ENCODE measurements at places on chromosomes 11 and 22.

DNA sequence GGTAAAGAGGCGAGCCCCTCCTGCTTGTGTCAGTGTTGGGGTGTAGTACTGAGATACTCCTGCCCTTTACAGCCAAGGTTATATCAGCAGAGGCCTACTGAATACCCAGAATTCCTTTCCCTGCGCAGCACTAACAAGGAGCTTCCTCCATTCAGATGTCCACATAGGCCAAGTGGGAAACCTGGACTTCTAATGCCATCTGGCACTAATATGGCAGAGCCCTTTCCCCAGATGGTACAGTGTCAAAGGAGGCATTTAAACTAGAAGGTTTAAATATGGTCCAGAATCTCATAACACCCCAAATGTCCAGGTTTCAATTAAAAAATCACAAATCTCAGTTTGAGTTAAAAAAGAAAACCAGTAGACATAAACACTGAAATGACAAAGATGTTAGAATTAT is 68.8 kb downstream of the USP47 start:
- peak; percentile 65 for DNase-seq

DNA sequence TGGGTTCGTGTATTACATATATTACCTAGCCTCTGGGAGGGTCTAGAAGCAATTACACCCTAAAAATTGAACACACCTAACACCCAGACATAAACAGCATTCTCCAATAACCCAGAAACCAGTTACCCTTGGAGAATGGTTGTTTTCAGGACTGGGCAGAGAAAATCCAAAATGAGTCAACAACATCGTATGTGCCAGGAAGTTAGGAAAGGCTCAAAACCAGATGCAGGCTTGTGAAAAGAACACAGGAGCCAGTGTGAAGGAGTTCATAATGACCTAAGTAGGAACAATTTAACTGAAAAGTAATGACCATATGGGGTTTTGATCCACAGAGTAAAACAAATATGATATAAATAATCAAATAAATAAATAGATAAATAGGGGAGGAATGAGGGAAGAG is 5.1 kb upstream of the CLPB start:
- no peak for DNase-seq

GRCh38 chr11:134679592-134679991 is 267.6 kb upstream of the B3GAT1 start:
- no peak for DNase-seq

- no peak for DNase-seq
These were observed 93.5 kb downstream of the PDHX start for GRCh38 chr11:35009944-35010342.

DNA sequence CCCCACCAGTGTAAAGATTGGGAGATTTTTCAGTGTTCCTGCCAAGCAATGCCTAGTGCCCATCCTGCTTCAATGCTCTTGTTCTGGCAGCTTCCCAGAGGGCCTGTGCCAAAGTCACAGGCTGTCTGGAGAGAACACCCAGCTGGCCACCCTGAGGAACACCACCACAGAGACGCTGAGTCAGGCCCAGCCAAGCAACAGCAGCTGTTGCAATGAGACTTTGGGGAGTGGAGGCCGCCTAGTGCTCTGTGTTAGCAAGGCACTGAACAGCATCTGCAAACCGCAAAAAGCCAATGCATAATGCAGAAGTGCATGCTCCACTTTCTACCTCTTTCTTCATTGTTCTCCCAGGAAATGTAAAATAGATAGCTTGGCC is 168.1 kb downstream of the NXPE2 start:
- peak; percentile 89 for DNase-seq

GRCh38 chr11:828506-829175 is 922 bp downstream of the CRACR2B start:
- no peak for DNase-seq

GRCh38 chr11:5226732-5227310 is at the start of gene HBB:
HBB (minus strand) TSS chr11:5227071; CDS start chr11:5227021, 50 bp downstream.
- no peak for DNase-seq

- DNase-seq = no peak
These were observed 49.6 kb upstream of the SLC35C1 start for GRCh38 chr11:45755281-45755859.

Data from cerebellar cortex (tissue), 1 donor.